H4 (cell line): ENCODE measurements at places on chromosomes 16 and 17. TPM values are rescaled to one million over a fixed set of nuclear protein-coding genes. Genes with fewer than 3 reads are reported as not detected.

- DNase-seq = no peak
Measured at GRCh38 chr17:4142107-4142900, 526 bp downstream of the ZZEF1 start.

The KCNG4 gene
- not detected in 2 replicates for total RNA-seq

DNA sequence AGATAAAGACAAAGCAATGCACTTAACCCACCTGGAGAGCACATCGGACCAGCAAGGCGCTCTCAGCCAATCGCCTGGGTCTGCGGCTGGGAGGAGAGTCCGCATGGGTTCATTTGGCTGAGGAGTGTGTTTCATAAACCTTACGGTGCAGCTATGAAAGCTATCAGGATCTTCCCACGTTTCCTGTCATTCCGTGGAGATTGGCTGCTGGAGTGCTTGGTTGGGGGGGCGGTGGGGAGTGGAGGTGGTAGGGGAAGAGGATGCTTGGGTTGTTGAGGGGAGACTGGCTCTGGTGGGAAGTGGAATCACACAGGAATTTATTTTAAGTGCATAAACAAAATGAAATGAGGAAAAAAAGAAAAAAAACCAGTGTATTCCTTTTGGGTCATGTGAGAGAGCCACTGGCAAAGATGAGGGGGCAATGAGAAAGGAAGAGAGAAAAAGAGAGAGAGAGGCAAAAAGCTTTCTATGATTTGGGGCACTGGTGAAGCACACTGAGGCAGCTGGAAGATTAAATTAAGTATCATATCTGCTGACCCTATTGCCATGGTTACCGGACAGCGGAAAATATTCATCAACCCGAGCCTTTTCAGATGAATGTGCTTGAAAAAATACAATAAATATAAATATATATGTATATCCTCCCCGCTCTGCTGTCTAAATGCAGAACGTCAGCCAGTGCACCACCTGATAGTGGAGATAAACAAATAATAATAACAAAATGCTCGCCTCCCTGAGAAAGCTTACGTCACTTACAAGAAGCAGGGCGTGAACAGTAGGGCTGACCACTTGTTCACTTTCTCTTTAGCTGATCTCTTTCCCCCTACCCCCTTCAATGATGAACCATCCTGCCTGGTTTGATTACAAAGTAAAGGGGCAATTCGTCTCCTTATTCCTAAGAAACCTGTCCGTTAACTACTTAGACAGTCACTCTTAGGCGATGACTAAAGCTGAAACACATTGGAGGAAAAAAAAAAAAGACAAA, 457.0 kb upstream of the ZFHX3 start:
- no peak for DNase-seq

DNA sequence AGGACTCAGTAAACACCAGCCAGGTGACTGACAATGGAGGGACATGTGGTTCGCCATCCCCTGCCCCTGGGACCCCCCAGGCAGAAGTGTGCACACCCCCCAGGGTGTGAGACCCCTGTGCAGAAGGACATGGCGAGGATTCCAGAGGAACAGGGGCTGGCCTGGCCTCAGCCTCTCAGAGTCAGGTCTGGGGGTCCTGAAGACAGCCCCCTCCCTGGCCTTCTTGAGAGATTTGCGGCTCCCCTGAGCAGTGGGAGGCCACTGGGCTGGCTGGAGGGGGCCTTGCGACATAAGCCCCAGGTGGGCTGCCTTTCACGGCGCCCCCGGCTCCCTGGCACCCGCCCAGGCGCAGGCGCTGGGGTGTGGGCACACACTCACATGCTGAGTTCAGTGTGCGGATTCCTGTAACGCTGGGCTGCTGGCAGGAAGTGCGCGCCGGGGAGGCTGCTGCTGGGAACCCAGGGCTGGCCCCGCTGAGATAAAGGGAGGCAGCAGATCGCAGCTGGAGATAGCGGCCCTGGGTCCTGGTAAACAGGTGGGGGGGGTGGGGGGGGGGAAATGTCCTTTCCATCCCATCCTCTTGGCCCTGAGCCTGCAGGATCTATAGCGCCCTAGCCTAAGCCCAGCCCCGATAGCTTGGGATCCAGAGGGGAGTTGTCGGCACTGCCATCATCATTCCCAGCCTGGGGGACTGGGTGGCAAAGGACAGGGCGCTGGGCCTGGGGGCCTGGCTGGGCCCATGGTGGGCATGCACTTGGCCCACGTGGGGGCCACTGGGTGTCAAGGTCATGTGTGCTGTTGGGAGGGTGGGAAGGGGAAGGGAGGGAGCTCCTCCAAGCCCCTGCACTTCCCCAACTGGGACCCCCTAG, 27.1 kb downstream of the TMEM235 start:
- no peak for DNase-seq

- DNase-seq = no peak
Measured at GRCh38 chr17:72119077-72119872, 1.5 kb upstream of the SOX9 start.

GRCh38 chr16:88784074-88784855, 755 bp downstream of the PIEZO1 start:
- peak; percentile 79 for DNase-seq

The ATP1B2 gene
- not detected in 2 replicates for total RNA-seq
